Erythroblast (primary cell): ENCODE measurements at places on chromosomes 2 and 18.

DNA sequence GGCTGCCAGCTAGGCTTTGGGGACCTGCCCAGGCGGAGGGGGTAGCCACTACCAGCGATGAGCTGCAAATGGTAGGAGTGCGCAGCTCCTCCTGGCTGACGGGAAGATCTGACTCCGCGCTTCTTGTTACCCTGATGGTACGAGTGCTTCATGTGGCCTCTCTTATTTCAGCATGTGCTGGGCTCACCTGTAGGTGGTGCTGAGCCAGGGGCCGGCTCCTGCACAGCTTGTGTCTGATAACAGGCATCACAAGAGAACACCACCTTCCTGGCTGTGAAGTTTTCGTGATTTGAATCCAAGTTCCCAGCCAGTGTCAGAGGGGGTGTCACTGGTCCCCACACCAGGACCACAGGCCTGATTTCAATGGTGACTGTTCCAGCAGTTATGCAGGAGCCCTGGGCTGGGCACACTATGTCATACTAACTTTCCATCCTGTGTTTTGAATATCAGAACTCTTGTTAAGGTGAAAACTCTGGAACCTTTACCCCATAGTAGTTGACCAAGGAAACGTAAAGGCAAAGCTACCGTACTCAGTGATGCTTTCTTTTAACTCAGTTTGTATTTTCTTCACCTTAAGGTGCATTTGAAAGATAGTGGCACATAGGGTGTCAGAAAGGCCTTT lies 28.0 kb downstream of the APCDD1 start:
- no peak for DNase-seq

GRCh38 chr18:10559553-10560451 lies 34.0 kb downstream of the NAPG start:
- no peak for DNase-seq

DNA sequence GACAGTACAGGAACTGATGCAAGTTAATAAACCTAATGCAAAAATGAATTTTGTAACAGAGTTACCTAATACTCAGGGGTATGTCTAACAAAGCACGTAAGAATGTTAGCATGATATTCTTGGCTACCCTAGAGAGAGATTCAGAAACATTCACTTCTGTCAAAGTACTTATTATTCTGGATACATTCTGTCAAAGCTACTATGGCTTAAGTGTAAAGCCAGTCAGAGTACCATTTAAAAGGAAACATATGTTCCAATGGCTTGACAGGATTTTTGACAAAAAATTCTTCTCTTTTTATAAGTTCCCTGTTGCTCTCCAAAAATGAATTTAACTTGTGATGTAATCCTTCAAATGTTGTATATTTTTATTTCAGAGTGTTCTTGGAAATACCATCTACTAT lies 85.5 kb downstream of the PIGN start:
- DNase-seq: no peak

GRCh38 chr2:70946832-70947442 lies 11.2 kb downstream of the ATP6V1B1 start:
- DNase-seq: peak; percentile 42

DNA sequence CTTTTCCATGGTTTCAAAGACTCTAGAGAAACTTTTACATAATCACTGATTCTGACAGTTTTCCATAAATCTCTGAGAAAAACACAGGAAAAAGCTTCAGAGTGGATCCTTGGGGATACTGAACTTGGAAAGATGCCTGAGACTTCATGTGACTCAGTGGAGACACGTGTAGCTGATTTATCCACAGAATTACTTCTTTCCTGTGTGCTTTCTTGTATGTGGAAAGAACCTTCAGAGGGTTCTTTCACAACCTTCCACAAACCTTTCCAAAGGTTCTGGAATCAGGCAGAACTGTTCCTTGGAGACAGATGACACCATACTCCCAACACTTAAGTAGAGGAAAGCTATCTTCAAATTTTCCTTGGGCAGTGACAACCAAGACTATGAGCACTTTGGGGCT lies 207.2 kb downstream of the RND3 start:
- no peak for DNase-seq

GRCh38 chr2:198385856-198386255 lies 581.5 kb downstream of the PLCL1 start:
- no peak for DNase-seq

DNA sequence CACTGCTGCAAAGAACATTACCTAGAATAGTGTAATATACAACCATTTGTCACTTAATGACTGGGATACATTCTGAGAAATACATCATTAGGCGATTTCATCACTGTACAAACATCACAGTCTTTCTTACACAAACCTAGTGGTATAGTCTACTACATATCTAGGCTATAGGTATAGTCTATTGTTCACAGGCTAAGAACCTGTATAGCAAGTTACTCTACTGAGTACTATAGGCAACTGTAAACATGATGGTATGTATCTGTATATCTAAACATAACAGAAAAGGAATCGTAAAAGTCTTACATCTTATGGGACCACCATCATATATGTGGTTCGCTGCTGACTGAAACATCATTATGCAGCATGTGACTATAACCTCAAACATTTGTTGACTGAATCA lies 21.4 kb downstream of the SP3 start:
- DNase-seq: no peak

GRCh38 chr2:213476641-213477040 lies 192.4 kb downstream of the SPAG16 start:
- DNase-seq: no peak

DNA sequence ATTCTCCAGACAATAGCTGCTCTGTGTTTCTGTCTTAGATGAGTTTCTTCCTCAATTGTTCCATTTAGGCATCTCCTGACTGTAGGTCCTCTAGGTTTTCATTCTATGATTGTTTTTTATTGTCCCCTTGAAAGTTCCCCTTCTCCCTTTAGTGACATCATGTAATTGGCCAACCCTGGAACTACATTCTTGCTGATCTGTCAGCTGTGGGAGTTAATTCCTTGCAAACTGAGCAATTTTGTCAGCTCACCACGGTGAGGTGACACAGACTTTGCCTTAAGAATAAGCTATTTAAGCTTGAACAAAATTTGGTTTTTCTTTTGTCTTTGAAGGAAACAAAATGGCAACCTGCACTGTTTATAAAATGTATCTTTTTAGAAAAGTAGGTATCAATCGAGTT lies 95.9 kb downstream of the TXNL1 start:
- DNase-seq: no peak

DNA sequence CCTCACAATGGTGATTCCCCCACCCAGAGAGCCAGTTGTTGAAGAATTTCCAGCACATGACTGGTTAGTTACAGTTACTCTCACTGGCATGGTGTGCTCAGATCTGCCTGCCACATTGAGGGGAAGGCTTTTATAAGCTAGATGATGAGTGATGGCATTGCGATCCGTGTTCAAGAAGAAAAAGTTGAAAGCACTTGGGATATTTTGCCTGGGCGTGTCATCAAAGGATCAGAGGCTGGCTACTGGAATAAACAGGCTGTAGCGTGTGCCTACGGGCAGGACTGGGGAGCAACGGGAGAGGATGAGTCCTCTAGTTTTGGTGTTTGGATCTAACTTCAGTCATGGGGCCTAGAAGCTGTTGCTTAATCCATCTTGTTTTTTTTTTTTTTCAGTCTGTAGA lies 175.0 kb downstream of the SETBP1 start:
- no peak for DNase-seq

- no peak for DNase-seq
Observed at GRCh38 chr2:36748166-36748565, 51.7 kb downstream of the VIT start.

GRCh38 chr2:106851881-106852501 lies 34.0 kb downstream of the ST6GAL2 start:
- no peak for DNase-seq

DNA sequence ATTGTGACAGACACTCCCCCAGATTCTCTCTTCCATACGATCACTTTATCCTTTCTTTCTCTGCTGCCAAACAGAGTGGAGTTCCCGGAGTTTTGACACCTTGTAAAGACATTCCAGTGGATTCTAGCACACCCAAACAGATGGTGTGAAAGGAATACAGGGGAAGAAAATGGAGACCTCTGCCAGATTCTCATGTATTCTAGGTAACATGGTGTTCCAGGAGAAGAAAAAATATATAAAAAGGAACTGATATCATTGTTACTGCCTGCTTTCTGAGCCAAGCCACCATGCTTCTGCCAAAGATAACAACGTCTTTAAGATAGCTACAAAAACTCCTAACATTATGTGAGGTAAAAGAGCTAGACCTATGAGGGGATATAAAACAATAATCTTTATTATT lies 136.5 kb downstream of the TXNL1 start:
- no peak for DNase-seq

- no peak for DNase-seq
Observed at GRCh38 chr2:145002624-145003023, 482.7 kb upstream of the ZEB2 start.

DNA sequence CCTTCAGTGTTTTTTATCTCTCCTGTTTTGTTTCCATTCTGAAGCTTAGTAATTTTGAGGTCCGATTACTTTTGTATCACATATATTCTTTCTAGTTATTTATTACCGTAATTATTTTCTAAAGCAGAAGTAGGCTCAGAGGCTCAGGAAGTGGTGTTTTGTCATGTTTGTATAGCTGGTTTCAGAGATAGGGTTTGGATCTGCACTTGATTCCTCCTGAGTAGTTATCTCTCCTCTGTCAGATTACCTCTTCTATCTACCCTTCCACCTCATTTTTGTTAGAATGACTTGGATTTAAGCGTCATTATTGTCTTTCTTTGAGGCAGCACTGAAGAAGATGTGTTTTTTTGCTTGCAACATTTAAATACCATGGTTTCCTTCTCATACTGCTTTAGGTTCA lies 95.4 kb downstream of the MTA3 start:
- peak; percentile 22 for DNase-seq

DNA sequence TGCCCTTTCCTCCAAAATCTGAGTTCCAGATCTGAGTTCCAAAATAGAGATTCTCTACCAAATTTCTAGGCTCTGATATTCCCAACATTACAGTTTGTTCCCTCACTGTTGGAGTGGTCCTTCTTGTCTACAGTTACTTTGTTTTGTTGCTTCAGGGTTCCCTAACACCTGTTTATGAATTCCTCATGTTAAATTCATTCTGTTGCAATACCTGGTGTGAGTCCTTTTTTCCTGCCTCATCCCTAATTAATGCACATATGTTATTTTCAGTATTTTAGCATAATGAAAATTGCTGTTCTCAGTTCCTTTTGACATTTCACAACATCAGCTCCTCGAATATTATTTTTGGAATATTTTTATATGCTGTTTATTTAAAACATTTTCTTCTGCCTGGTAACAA lies 16.2 kb downstream of the SERPINB13 start:
- DNase-seq: no peak

DNA sequence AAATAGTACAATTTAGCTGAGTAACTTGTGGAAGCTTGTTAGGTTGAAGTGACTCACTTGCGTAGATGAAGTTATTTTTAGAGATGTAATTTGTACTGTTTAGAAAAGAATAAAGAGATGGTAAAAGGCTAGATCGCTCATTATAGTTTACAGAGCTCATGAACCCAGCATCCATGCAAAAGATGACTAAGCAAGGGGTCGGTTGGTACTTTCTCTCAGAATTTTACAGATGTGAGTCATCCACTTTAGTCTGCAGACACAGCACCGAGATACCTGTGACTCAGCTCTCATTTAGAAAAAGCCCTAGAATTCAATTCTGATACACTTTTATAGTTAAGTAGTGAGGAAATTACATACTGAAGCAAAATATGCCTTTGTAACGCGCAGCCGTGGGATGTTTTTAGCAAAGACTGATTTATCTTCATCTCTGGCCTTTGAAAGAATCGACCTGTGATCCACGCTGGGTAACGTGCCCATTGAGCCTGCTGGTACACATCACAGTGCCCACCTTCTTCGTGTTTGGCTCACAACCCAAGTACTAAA lies 116.5 kb upstream of the FOSL2 start:
- no peak for DNase-seq

- no peak for DNase-seq
Observed at GRCh38 chr2:12109363-12110017, 363.1 kb downstream of the LPIN1 start.

GRCh38 chr2:118240276-118240675 lies 152.0 kb downstream of the INSIG2 start:
- DNase-seq: no peak

- no peak for DNase-seq
Observed at GRCh38 chr2:234339011-234339410, 157.9 kb downstream of the ARL4C start.

GRCh38 chr18:63378919-63379638 lies 12.1 kb upstream of the KDSR start:
- no peak for DNase-seq

- peak; percentile 42 for DNase-seq
Observed at GRCh38 chr2:107936433-107937359, 49.6 kb upstream of the SLC5A7 start.

- no peak for DNase-seq
Observed at GRCh38 chr18:2089396-2089795, 481.9 kb downstream of the METTL4 start.

DNA sequence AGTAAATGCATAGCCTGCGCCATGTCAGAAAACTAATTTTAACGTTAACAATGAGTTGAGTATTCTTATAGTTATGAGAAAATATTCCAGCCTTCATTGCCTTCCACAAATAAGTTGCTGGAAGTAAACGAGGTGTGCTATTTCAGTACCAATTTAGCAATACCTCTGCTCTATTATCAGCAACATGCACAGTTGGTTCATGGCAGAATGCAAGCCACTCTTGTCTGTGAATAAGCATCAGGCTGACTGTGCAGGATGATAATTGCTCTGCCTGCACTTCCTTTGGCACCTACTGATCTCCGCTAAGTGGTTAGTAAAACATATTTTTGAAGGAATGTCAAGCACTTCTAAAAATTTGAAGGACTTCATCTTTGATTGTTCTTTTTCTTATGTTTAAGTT lies 261.9 kb upstream of the SIX3 start:
- DNase-seq: no peak

GRCh38 chr2:34806396-34806795 lies 1207.3 kb upstream of the FAM98A start:
- no peak for DNase-seq

DNA sequence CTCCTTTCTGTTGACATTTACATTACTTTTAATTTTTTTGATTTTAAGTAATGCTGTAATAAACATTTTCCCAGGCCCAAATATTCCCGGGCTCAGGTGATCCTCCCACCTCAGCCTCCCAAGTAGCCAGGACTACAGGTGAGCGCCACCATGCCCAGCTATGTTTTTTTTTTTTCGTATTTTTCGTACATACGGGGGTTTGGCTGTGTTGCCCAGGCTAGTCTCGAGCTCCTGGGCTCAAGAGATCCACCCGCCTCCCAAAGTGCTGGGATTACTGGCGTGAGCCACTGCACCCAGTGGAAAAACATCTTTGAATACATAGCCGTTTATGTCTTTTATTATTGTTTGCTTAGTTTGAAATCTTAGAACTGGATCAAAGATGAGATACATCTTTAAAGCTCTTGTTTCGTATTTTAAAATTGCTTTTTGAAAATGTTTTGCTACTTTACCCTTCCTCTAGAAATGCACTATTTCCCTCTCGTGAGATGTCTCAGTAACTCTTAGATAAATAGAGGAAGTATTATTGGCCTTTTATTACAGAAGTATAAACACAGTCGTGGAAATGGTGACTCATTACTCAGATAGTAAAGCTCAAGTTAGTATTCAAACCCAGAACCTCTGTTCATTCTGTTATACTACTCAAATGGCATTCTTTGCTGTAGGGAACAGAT lies 2.4 kb downstream of the SMCHD1 start:
- peak; percentile 69 for DNase-seq

- DNase-seq: no peak
Observed at GRCh38 chr2:3007135-3007534, 370.5 kb downstream of the EIPR1 start.
